HL-60 (cell line): ENCODE measurements at places on chromosomes 12 and 14.

DNA sequence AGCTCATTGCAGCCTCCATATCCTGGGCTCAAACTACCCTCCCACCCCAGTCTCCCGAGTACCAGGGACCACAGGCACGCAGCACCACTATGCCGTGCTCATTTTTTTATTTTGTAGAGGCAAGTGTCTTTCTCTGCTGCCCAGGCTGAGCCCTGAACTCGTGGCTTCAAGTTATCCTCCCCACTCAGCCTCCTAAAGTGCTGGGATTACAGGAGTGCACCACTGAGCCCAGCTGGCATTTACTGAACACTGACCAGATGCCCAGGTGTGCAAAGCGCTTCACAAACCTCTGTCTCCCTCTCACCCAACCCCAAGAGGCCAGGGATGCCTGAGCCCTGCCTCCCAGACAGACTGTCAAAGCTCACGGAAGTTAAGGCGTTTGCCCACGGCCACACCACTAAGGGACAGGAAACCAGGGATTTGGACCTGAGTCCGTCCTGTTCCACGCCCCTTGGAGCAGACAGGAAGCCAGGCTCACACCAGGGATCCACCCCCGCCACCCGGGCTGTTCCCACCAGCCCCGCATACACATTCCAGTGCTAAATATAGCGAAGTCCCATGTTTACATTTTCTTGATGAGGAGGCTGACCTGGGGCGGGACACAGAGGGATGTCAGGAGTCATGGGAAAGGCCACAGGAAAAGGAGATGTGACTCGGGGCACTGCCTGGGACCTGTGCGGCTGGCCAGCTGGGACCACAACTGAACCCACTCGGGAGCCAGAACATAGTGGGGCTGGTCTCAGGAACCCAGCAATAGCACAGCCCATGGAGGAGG lies 51.2 kb downstream of the TESC start:
- DNase-seq, result no peak

GRCh38 chr12:80602455-80602854 lies 105.0 kb upstream of the MYF6 start:
- DNase-seq, result no peak

DNA sequence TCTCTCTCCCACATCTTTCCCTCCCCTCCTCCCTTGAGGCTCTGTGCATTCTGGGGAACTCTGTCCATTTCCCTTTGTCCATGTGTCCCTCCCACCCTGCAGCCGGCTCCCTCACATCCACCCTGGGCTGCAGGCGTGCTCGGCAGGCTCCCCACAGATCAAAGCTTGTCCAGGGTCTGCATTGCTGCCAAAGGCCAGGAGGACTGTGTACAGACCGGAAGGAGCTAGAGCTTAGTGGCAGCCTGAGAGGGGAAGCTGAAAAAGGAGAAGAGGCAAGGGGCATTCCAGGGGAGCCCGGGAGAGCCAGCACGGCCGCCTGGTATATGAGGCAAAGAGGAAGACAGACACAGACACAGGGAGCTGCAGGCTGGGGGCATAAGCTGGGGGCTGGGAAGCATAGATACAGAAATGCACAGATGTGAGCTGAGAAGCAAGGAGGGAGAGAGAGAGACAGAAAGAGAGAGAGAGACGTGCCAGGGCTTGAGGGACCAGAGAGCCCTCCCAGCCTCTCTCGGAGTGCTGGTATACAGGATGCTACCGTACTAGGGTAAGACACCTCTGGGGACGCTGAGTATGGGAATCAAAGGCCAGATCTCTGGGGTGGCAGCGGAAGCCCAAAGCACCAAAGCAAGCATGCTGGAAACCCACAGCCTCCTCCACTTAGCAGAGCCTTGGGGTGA lies 3.3 kb downstream of the CD4 start:
- DNase-seq, result peak; percentile 91

DNA sequence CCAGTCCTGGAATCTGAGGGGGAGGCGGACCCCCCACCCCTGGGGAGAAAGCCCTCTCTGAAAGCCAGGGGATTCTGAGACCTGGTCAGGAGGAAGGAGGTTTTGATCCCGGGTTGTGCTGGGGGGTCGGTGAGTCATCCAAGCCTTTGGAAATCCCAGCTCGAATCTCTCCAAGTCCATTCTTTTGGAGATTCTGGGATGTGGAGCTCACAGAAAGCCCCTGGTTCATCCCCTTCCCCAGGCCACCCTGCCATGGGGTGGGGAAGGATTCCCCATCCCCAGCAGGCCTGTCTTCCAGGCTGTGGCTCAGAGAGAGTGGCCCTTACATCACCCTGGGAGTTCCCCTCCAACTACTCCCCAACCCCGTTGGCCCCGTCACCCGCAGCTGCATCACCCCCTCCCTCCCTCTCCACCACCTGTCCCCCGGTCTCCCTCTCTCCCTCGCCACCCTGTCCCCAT lies 14.3 kb downstream of the EXOC3L4 start:
- DNase-seq, result peak; percentile 75

GRCh38 chr14:69667938-69668335 lies 56.5 kb downstream of the SUSD6 start:
- DNase-seq, result no peak

DNA sequence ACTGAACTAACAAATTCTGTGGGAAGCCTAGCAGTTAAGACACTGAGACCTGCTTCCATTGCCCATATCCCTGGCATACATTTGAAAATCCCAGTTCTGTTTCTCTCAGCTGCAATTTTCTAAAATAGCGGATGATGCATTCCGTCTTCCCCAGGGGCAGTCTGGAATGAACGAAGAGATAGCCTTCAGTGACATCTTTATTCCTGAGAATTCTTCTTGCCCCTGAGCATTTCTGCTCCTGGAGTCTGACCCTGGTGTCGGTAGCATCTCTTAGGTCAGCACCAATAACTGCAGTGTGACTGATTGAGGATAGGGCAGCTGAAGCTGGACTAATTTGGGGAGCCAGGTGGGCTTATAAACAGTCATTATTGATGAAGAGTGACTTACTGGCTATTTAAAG lies 552.5 kb downstream of the DIO2 start:
- DNase-seq, result no peak

DNA sequence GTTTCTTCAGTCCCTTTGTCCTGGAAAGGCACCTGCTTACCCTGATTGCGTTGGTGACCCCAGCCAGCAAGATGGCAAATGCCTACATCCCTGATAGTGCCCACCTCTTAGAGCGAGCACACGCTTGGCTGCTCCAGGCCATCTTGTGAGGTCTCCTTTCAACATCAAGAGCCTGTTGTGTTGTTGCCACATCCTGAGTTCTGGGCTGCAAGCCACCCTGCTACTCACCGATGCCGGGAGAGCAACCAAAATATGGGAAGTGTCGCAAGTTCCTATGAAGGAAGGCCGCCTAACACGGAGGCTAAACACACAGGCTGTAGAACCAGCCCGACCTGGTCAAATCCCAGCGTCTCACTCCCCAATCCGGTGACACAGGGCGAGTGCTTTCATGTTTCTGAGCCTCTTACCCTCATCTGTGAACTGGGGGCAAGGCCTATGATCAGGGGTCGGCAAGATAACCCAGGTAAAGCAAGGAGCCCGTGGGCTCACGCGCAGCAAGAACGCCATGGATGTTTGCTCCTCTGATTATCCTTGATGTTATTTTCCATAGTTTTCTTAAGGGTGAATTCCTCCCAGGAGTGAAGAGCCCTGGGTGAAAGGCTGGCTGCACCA lies 98.4 kb downstream of the LGMN start:
- DNase-seq, result peak; percentile 98

DNA sequence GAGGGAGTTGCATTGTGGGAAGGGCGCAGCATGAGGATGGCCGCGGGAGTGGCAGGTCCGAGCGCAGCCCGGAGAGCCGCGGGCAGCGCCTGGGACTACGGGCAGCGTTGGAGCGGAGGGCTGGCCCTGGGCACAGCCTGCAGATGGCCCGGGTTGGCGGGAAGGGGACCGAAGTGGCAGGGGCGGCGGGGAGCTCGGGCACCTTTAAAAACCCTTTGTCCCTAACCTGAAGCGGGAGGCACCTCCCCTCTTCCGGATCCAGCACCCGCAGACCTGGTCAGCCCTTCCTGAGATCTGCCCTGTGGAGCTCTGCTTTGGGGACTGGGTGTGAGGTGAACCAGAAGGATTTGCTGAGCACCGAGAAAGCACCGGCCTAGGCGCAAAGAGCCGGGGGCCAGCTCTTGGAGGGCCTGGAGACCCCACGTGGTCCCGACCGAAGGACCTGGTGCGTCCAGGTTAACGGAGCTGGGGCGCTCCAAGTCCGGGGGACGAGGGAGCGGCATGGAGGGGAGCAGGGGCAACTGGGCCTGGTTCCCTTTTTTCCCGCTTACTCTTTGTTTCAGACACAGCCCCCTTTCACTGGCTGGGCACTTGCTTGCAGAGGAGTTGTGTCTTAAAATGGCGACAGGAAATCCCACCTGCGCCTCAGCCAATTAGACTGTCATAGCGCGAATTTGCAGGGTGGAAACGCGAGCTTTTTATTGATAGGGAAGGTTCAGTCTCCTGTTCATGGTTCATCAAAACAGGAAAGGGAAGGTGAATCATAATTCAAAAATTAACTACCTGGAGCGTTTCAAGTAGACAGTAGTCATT lies 792 bp upstream of the SLC38A1 start:
- no peak for DNase-seq

DNA sequence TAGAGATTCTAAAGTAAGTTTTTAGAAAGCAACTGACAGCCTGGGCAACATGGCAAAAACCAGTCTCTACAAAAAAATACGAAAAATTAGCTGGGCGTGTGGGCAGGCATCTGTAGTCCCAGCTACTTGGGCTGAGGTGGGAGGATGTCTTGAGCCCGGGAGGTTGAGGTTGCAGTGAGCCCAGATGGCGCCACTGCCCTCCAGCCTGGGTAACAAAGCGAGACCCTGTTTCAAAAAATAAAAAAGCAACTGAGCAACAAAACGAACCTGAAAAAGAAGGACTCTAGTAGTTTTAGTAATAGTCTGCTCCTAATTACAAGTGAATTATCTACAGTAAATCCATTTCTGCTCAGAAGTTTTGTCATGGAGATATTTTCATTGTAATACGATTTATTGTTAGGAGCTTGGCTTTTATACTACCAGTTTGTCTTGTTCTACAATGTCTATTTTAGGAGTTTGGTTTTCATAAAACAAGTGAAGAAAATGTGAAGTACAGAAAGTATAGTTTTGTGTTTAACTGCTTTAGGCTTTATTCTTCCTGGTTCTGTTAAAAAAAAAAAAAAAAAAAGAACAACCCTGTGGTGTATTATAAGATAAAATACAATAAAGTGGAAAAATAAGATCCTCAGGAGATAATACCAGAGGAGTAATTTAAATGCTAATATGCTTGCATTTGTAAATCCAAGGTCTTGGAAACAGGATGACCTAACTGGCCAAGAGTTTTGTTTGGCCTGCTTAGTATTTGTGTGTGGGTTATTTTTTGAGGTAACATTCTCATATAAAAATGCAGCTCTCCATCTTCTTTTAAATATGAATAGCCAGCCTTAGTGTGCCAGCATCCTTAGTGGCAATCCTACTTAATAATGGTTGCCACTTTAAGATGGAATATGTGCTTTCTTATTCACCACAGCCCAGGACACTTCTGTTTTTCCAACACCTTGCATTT lies 2.8 kb downstream of the TMX1 start:
- DNase-seq, result no peak

DNA sequence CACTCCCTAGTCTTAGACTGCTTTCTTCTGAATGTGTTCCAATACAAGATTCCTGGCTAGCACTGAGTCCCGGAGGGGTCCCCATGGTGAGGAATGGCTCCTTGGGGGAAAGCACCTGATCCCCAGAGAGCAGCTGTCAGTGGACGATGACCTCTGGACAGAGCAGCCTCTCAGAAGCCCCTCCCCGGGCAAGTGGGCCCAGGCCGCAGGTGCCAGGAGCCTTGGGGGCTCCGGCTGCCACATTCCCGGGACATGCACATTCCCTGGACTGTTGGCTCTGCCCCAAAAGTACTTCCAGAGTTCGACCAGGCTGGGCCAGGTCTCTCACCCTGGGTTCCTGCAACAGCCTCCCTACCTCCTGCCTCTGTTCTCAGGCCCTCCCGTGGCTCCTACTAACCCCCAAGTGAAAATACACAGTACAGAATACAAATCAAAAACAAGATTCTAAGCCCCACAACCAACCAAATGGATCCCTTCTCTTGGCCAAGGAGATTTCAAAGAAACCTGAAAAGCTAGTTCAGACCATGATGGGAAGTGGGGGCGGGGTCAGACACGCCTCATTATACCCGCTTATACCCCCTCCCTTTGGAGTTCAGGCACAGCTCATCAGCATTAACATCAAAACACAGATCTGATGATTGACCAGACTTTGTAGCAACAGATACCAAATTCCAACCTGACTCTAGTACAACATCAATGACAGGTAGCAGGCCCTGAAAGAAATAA lies 23.3 kb upstream of the BTBD6 start:
- no peak for DNase-seq

DNA sequence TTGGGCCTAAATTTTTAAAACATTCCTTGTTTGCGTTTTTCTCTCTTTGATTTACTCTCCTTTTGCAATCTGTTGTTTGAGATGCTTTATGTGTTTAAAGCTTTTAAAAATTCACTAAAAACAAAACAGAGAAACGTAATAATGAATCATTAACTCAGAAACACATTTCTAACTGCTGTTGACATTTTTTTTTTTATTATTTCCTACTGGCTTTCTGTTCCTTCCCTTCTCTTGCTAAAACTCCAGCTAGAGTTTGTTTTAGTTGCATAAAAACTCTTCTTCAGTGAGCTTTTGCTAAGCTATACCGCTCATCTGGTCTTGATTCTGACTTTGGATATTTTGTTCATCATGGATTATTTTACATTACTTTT lies 29.0 kb upstream of the SRGAP1 start:
- no peak for DNase-seq

- DNase-seq, result no peak
These were observed 28.2 kb downstream of the SOX5 start for GRCh38 chr12:23921099-23921856.

GRCh38 chr12:78797196-78797931 lies 67.2 kb upstream of the SYT1 start:
- DNase-seq, result no peak

- no peak for DNase-seq
These were observed 123.5 kb downstream of the PTPRR start for GRCh38 chr12:70796989-70797388.

- peak; percentile 46 for DNase-seq
These were observed 589.3 kb upstream of the TMEM132C start for GRCh38 chr12:127677537-127678131.

- no peak for DNase-seq
These were observed 281.4 kb upstream of the FKBP4 start for GRCh38 chr12:2513141-2514037.

DNA sequence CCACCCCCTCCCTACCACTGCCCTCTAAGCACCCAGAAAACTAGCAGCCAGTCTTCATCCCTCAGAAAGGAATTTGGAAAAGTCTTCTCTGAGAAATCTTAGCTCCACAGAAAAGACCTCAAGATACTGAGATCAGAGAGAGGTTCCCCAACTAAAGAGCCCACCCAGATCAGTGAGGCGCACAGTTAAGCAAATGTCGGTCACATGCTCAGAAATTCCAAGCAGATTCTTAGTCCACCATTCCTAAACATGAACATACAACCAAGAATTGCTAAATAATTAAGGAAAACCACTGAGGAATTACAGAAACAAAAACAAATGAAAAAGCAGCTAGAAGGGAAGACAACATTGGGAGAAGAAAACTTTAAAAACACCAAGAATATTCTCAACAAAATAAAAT lies 32.3 kb downstream of the MED13L start:
- no peak for DNase-seq
